KG1 (cell line): ENCODE measurements at places on chromosomes 13 and 19.

DNA sequence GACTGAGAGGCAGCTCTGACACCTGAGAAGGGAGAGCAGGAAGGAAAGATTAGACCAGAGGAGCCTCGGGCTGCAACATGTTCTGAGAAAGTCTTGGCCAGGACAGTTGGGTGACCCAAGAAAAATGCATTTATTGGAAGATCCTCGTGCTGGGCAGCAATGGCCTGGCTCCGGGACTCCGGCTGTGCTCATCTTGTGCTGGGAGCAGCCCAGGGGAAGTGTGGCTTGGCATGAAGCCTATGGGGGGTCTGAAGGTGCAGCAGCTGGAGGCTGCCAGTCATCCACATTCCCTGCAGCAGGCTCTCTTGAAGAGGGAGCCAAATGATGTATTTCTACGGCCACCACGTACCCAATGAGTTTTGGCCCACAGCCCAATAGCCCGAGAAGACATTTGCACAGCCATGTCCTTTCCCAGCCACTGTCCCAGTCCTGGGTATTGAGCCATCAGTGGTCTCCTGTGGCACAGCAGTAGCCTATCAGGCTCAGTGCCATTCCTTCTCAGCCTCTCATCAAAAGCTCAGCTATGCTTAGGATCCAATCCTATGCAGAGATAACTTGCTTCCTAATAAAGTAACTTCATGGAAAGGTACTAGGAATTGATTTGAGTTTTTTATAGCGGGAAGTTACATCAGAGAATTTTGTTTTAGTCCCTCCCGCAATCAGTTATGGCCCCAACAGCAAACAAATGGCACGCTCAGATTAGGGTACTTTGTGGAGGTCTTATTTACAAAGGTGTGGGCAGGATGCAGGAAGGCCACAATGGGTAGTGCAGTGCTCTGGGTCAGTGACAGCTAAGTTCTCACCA lies 76.0 kb upstream of the MEDAG start:
- no peak for DNase-seq

DNA sequence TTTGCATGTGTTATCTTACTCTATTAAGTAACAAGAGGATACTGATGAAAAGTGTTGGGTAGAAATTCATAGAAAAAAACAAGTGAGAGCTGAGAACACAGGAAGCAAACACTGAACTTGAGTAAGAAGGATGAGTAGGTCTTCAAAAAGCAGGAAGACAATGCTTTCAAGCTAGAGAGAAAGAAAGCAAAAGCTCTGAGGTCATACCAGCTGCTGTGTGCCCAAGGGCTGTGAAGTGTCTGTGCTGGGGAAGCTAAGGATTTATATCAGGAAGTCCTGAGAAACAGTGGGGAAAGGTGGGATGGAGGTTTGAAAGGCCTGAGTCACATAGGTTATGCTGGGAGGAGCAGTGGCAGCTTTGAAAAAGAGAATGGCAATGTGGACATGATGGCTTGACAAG lies 145.5 kb upstream of the MAB21L1 start:
- no peak for DNase-seq

- no peak for DNase-seq
These were observed 21.8 kb downstream of the SAMD4B start for GRCh38 chr19:39363901-39364457.

DNA sequence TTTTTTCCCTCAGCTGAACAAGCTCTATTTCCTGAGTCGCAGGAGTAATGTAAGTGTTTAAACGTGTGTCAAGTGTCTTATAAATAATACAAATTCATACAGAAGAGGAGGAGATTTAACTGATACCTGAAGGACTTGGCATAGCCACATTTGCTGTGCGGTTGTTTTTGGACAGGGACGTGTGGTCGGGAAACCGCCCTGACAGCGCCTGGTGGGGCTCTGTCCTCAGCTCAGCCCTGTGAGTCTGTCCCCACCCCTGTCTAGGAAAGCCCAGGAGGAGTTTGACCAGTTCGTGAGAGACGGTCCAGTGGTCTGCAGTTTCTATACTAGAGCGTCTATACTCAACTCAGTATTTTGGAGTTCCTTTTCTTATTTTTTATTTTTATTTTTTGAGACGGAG lies 16.7 kb downstream of the ZIC2 start:
- DNase-seq = no peak

DNA sequence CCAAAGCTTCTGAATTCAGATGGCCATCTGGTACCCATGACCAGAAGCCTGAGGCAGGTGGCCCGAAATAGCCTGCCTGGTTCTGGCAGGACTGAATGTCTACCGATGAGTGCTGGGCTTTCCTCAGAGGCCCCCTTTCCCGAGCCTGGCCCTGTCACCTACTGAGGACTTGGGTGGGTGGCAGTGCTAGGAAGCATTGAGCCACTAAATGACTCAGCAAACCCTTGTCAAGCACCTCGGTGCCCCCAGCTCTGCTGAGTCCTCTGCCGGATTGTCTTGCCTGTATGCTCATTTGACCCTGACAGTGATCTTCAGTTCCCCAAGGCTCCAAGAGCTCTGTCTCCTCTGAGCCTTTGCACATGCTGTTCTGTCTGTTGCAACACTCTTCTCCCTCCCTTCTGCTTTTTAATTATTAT lies 17.9 kb downstream of the PPP1R37 start:
- DNase-seq = no peak
